ENCODE measurements at places on chromosomes 2 and 18.

- no peak for DNase-seq
These were observed 103.4 kb downstream of the ALMS1 start for GRCh38 chr2:73489053-73489452.

DNA sequence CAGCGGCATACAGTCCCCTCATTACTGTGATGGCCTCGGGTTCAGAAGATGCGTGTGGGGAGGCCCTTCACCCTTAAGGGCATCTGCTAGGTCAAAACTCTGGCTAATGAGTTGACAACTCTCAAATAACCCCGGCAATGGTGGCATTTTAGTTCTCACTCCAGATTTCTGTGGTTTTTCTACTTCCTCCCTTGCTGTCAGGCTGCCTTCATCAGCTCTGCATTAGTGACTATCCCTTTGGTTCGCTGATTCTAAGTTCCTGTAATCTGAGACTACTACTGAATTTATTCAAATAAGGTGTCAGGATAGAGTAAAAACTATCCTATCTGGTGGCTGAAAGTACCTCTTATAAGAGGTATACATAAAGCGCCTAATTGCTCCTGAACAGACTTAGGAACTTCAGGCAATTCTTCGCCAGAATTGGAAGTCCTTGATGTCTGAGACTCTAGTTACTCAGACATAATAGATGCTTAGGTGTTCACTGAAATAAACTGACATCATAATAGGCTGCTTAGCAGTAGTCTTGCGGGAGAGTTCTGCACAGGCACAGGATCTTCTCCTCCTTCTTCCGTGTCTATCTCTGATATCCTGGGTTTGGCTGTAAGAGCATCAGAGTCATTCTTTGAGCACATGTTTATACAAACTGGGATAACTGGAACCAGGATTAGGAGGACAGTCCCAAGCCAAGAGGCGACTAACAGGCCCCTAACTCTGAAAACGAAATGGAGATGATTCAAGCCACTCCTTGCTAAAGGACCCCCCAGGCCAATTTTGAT is 194.5 kb downstream of the DNER start:
- no peak for DNase-seq

- DNase-seq: peak; percentile 71
These were observed at the start of gene QPCT for GRCh38 chr2:37344453-37345361. Gene QPCT, plus strand, starts transcription at chr2:37344630. Its CDS starts 102 bp downstream, at chr2:37344732.

- peak; percentile 75 for DNase-seq
These were observed 56.9 kb downstream of the SRBD1 start for GRCh38 chr2:45554073-45554741.

GRCh38 chr18:10546557-10547300 is 20.9 kb downstream of the NAPG start:
- no peak for DNase-seq

DNA sequence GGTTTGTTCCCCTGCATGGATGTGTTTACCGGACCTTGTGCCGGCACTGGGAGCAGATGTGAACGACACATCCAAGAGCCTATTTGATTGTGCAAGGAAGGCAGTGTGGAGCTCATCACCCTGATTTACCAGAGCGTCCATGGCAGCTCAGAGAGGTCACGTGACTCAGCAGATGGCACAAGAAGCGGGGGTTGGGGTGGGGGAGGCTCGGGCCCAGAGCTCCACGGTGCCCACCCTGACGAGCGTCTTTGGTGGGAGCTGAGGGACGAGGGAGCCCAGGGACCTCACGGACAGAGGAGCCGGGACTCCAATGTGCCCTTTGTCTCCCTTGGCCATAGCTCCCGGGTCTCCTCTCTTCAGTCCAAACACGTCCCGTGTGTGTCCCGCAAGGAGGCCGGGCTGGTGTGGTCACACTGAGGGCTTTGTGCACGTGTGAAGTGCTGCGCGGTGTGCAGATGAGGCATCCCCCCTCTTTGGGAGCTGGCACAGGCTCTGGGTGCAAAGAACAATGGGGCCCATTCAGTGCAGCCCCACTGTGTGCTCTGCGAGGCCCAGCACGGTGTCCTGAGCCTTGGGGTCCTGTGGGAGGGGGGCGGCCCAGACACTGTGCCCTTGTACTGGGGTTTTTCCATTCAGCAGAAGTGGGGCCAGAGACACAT is 15.5 kb downstream of the KCNIP3 start:
- no peak for DNase-seq

- no peak for DNase-seq
These were observed 110.6 kb upstream of the TNP1 start for GRCh38 chr2:216970359-216970915.
